ENCODE measurements at places on chromosomes 12 and 14.

DNA sequence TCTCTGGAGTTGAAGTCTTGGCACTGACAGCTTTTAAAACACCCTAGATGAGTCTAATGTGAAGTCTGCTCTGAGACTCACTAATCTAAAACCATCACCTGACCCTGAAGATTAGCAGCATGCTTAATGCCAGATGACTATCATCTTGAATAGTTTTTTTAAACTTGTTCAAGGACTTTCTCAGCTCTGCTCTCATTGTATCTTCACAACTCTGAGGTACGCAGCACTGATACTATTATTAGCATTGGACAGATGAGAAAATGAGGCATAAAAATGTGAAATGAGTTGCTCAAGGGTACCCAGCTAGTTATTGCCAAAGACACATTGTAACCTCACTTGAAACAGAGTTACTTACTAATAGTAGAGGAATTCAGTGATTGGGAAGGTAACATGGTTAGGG, 4.8 kb downstream of the SLC38A1 start:
- DNase-seq: no peak

GRCh38 chr12:93832131-93832530, 155.0 kb downstream of the CRADD start:
- no peak for DNase-seq

DNA sequence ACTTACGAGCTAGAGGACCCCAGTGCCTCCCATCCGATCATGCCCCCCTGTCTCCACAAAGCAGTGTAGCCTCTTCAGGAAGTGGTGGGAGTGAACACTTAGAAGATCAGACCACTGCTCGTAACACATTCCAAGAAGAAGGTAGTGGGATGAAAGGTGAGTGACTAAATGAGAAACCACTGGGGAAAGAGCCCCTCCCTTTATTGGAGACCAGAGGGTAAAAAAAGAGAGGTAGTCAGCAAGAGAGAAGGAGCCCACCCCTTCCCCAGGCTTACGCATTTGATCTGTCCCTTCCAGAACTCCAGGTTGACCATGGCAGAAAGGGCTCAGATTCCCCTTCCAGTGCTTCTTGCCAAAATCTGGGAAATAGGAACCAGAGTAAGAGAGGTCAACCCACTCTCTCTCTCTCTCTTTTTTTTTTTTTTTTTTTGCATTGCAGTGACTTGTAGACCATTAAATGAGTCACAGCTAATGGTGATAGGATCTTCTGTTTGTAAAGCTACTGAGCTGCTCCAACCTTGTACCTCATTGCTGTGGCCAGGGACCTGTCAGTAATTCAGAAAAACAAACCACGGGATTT, 165.4 kb downstream of the GCH1 start:
- peak; percentile 83 for DNase-seq

GRCh38 chr12:124227951-124228711, 66.8 kb upstream of the RFLNA start:
- DNase-seq: no peak

DNA sequence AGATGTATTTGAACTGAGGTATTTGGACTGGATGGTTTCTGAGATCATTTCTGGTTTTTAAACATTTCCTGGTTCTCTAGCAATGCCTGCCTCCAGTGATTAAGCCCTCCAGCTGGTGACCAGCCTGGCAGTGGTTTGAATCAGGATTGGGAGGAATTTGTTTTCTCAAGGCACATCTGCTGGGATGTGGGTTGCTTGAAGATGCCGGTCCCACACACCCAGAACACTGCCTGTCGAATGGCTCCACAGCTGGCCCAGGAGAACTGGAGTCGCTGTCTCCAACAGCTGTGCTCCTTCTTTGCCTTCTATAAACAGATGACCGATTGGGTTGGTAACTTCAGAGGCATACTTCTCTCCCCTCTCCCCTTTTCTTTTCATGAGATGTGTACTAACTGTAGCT, 258.0 kb upstream of the DDHD1 start:
- DNase-seq: no peak

- DNase-seq: no peak
Measured at GRCh38 chr14:41868396-41868795, 261.7 kb downstream of the LRFN5 start.

- peak; percentile 86 for DNase-seq
Measured at GRCh38 chr14:100438678-100439592, 115.8 kb downstream of the SLC25A47 start.

- peak; percentile 41 for DNase-seq
Measured at GRCh38 chr12:69779928-69780327, 41.3 kb downstream of the RAB3IP start.

DNA sequence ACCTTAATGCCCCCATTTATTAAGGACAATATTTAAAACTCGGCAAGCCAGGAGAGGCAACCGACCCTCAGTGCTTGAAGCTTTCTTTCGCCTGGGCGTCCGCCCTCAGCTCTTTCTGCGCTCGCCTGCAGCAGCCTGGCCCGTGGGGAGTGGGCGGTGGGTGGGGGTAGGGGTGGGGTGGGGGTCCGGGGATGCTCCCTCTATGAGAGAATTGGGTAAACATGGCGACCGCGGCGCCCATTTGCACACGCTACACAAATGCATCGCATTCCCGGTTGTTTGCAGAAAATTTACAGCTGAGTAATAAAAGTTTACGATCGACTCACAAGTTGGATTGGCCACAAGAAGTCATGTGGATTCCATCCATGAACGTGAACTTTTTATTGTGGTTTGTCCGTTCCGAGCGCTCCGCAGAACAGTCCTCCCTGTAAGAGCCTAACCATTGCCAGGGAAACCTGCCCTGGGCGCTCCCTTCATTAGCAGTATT, 7.7 kb downstream of the HOXC8 start:
- no peak for DNase-seq

DNA sequence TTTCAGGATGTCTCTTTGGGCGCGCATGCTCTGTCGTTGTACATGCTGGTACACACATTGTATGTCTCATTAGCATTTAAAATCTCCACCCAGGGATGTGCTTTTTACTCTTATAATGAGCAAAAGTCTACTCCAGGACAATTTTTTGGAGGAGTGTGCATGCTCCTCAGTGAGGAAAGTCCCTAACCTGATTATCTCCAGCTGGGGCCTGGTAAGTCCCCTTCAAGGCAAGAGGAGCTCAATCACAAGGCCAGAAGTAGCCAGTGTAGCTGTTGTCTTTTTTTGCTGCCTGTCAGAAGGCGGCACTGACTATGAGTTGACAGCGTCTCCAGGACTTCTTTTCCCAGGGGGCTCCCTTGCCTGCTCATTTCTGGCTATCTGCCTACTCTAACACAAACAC, 218.3 kb upstream of the CNTN1 start:
- no peak for DNase-seq

Data from HTR-8/SVneo (cell line).